Stimulated activated CD8-positive, alpha-beta memory T cell treated with anti-CD3 and anti-CD28 coated beads, Interleukin-15, amount 100 ng/mL, for 48 hours (primary cell): ENCODE measurements at places on chromosomes 11 and 22.

GRCh38 chr22:46349681-46350080 is 14.2 kb downstream of the TRMU start:
- DNase-seq: no peak

GRCh38 chr11:1348796-1349326 is 39.4 kb upstream of the TOLLIP start:
- DNase-seq: no peak

- DNase-seq: no peak
These were observed 17.1 kb downstream of the LTO1 start for GRCh38 chr11:69657911-69658625.

- no peak for DNase-seq
These were observed 15.1 kb downstream of the DTX4 start for GRCh38 chr11:59187035-59187434.

GRCh38 chr11:116171271-116172140 is 601.3 kb downstream of the BUD13 start:
- DNase-seq: no peak

DNA sequence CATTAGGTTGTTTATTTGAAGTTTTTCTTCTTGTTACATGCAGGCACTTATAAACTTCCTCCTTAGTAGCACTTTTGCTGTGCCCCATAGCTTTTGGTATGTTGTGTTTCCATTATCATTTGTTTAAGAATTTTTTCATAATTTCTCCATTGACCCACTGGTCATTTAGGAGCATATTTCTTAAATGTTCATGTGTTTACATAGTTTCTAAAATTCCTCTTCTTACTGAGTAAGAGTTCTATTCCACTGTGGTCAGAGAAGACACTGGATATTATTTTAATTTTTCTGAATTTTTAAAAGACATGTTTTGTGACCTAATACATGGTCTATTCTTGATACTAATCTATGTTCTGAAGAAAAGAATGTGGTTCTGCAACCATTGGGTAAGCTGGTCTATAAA is 333.0 kb downstream of the DDX10 start:
- no peak for DNase-seq

GRCh38 chr11:63986932-63987513 is 785 bp downstream of the OTUB1 start:
- DNase-seq: no peak

DNA sequence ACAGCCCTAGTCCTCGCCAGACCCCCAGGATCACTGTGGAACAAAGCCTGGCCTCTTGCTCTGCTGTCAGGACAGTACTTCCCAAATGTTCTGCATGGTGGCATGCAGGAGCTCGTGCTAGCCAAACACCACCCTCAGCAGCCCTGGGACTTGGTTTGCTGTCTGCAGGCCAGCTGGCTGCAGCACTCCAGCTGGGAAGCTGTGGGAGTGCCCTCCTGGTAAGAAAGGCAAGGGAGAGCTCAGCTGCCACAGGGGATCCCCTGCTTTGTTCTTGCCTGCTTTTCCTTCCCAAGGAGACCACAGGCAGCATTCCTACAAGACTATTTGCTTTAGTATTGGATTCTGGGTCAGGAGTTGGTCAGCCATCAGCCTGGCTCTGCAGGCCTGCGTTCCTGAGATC is 27.9 kb downstream of the TCIRG1 start:
- DNase-seq: no peak

DNA sequence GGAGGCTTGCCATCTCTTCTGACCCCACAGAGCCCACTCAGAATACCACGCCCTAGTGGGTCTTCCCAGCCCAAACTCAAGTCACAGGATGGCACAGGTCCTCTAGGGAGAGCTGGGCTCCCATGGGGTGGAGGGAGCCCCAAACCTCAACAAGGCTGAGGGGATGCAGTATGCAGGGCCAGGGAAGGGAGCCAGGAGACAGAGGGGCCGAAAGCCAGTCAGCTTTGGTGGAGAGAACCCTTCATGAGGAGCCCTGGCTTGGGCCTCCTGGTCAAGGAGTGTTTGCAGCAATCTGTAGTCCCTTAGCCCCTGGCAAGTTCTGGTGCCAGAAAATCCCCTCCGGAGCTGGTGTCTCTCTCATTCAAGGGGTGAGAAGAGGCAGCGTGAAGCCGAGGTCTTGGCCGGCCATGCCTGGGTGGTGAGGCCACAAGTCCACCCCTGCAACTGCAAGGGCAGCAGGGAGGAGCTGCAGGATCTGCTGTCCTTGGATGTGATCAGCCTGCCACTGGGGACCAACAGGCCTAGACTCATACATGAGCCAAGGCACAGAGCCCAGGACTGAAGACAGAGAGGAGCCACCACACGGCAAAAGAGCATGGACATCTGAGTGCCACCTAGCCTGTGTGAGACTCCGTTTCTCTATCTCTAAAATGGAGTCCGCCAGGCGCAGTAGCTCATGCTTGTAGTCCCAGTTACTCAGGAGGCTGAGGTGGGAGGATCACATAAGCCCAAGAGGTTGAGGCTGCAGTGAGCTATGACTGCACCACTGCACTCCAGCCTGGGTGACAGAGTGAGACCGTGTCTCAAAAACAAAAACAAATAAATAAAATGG is 24.1 kb downstream of the NEAT1 start:
- no peak for DNase-seq

GRCh38 chr11:38968951-38969350 is 2370.9 kb upstream of the RAG2 start:
- DNase-seq: no peak

GRCh38 chr11:2166091-2166851 is 5.3 kb upstream of the INS start:
- no peak for DNase-seq

- no peak for DNase-seq
These were observed 85.0 kb upstream of the CLPB start for GRCh38 chr11:72519220-72519881.

DNA sequence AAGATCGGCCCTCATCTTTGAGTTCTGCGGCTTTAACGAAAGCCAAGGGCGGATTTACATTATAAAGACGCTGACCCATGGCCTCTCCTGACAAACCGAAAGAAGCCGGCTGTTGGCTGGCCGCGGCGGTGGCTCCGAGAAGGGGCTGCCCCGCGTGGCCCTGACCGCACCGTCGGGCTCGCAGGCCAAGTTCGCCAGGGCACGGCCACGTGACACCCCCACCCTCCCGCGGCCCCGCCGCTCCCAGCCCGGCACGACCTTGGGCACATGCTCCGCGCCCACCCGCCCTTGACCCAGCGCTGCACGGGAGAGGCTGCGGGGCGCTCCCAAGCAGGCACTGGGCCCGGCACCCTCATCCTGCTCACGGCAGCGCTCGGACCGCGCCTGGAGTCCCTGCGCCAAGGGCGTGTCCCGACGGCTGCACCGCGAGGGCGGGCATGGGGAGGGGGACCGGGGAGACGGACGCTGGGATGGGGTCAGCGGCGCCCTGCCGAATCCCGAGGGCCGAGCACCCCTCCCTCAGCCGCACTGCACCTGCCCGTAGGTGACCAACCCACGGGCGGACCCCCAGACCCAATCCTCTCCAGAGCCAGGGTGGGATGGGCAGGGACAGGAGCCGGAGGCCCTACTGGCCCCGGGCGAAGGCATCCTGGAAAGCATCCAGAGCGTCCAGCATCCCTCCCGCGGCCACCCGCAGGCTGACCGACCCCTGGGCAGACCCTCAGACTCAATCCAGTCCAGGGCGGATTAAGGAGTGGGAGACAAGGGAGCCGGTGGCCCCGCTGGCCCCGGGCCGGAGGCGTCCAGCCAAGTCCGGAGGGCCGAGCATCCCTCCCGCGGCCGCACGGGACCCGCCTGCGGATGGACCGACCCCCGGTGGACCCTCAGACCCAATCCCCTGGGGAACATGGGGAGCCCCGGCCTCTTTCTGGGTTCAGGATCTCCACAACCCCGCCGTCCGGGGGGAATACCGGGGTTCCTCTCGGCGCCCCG is 759 bp downstream of the CPT1A start:
- DNase-seq: no peak

DNA sequence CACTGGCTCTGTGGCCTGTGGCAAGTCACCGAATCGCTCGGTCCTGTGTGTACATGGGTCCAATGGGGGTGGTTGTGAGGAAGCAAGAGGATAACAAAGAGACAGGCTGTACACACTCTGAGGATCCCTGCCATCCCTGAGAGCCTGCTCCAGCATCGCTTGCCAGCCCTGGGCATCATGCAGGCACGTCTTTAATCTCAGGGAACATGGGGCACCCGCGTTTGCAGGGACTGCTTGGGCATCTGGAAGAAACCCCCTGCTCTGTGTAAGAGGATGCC is 1.3 kb upstream of the C1QTNF5 start:
- DNase-seq: no peak

GRCh38 chr11:114182471-114183043 is 113.6 kb upstream of the NNMT start:
- DNase-seq: no peak

DNA sequence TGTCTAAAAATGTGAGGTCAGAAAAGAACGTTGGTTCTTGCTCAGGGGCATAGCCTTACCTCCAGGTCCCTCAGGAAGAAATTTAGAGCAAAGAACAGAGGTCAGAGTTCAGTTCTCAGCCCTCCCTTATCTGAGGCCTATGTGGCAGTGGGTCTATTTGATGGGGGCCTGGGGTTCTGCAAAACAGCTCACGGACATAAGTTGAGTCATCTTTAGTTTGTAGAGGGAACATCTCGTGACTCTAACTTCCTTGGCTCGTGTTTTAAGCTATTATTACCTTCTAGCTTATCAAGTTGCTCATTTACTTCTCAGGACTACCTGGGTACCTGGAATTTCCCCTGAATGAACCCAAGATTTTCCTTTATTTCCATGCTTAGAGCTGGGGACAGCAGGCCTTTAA is 91.3 kb upstream of the AMOTL1 start:
- no peak for DNase-seq

DNA sequence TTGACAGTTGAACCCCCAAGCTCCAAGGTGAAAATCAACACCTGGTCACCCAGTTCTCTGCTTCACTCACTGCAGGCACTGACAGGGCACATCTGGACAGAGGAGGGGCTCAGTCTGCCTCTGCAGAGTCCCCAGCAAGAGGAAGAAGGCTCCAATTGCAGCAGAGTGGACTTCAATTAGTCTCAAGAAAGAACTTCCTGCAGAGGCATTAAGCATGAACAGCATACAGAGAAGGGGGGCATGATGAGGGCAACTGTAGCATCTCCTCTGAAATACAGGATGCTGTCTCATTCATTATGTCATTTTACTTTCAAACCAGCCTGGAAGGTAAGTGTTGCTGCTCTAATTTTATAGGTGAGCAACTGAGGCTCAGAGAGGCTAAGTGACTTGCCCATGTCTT is 11.1 kb downstream of the GDPD5 start:
- DNase-seq: no peak

- DNase-seq: no peak
These were observed 236.8 kb downstream of the MN1 start for GRCh38 chr22:27564806-27565205.

DNA sequence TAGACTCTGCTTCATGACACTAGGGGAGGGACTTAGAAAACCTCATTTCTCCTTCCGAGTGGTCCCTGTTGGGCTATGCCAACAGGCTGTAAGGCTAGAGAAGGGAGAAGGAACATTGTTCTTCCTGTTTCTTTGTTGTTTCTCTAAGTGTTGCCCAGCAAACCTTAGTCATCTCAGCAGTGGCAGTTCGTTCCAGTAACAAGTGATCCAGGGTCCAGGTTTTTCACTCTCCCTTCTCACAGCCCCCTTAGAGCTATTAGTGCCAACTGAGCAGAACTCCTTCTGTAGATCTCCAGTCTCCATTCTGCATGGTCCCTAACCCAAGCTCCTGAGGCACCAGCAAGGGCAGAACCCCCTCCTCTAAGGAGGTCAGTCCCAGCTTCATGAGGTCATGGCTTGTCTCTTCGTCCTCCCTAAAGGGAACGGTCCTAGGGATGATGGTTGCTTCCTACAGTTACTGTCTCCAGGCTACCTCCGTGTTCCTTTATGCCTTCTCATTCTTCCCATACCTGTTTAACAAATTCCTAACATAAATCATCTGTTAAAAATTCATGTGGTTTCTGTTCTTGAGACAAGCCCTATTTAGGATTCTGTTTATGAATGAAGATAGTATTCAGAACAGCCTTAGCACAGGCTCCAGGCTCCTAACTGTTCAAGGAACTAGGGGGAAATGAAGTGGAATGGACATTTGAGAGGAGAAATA is 168.6 kb upstream of the UBASH3B start:
- no peak for DNase-seq

DNA sequence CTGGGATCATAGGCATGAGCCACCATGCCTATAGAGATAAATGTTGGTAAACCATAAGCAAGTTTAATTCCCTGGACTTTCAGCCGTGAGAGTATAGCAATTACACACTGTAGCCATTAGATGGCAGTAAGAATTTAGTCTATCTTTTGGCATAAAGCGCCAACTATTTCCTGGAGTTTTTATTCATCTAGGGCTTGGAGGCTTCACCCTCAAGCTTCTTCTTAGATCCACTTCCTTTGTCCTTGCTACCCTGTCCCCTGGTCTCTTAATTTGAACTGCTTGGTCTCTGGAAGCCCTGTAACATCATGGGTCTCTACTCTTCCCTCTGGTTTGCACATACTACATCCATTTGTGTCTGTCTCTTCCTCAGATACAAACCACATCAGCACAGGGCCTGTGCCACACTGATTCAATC is 38.2 kb downstream of the OR10A6 start:
- DNase-seq: no peak

DNA sequence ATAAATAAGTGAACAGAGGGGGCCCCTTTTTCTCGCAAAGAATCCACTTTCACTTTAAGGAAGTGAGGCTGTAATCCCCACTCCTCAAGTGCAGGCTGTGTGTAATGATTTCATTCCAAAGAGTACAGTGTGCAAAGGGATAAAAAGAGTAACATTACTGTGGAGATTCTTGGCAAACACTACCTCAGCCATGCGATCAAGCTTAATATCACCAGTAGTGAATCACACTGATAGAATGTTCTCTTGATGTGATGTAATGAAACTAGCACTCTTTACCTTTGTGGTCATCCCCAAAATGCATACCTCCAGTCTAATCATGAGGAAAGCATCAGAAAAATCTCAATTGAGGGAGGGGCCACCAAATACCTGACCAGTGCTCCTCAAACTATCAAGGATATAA is 246.1 kb upstream of the CHORDC1 start:
- DNase-seq: no peak

GRCh38 chr11:106131998-106132397 is 54.5 kb downstream of the AASDHPPT start:
- no peak for DNase-seq

DNA sequence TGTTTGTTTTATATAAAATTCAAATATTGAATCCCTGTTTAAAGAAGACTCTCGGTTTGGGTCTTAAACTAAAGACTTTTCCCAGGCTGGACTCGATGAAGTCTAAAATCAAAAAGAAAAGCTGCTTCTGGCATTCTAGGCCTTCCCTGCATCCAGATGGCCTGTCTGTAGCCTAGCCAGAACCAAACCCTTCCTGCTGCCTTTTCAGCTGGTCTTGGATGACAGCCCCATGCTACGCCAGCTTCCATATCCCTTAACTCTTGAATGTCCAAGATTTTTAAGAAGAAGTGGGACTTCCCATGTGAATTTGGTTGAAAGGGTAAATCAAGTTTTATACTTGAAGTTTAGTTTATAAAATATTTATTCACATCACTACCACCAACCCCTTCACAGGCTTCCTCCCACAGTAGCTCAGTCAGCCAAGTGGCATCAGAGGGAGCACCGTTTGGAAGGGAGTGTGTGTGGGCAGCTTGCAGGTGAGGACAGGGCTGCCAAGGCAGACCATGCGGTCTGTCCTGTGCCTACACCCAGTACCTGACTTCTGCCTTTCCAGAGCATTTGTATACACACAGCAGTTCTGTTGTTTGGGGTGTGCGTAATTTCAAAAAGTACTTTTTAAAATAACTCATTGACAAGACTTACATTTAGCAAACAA is 18.2 kb upstream of the PSMA1 start:
- no peak for DNase-seq
